ENCODE measurements at places on chromosomes 2 and 18. TPM values are rescaled to one million over a fixed set of nuclear protein-coding genes. Genes with fewer than 3 reads are reported as not detected.

SLC38A11 gene
- 3.7 TPM for total RNA-seq

CCDC141 gene
- total RNA-seq = 8.1 TPM

LIPG gene
- 230 TPM for total RNA-seq

DSG4 gene
- total RNA-seq = not detected

REG1B gene
- not detected for total RNA-seq

NFATC1 gene
- total RNA-seq = 10.1 TPM

EN1 gene
- total RNA-seq = not detected

ZNF519 gene
- total RNA-seq = 12.0 TPM

CYP20A1 gene
- 59.5 TPM for total RNA-seq

MRPL53 gene
- 45.6 TPM for total RNA-seq

VWA3B gene
- total RNA-seq = not detected

FTCDNL1 gene
- total RNA-seq = 20.9 TPM

TBR1 gene
- not detected for total RNA-seq

CYRIA gene
- total RNA-seq = 79.0 TPM

ZNF2 gene
- total RNA-seq = 5.0 TPM

GREB1 gene
- 2.7 TPM for total RNA-seq

NCKAP1 gene
- 163 TPM for total RNA-seq

ELOA2 gene
- not detected for total RNA-seq

ALKAL2 gene
- 9.8 TPM for total RNA-seq

LAMA1 gene
- total RNA-seq = 17.8 TPM

PTPN4 gene
- 128 TPM for total RNA-seq

RAB31 gene
- 46.6 TPM for total RNA-seq

SDC1 gene
- 25.0 TPM for total RNA-seq

STON1 gene
- total RNA-seq = 12.1 TPM

C1QL2 gene
- not detected for total RNA-seq

DSG3 gene
- total RNA-seq = not detected

PRR30 gene
- not detected for total RNA-seq

TCF7L1 gene
- 3.1 TPM for total RNA-seq

SLC66A3 gene
- 46.2 TPM for total RNA-seq

FOSL2 gene
- total RNA-seq = 44.9 TPM

WDR35 gene
- total RNA-seq = 18.3 TPM

SAP130 gene
- total RNA-seq = 14.7 TPM

ANKRD53 gene
- 3.9 TPM for total RNA-seq

CRYGC gene
- total RNA-seq = not detected

IGFBP2 gene
- 45.0 TPM for total RNA-seq

ERFE gene
- 5.9 TPM for total RNA-seq

PSMA8 gene
- total RNA-seq = not detected

GAL3ST2 gene
- not detected for total RNA-seq

ANKRD23 gene
- 8.2 TPM for total RNA-seq

SUMO1 gene
- total RNA-seq = 93.4 TPM

HSPD1 gene
- 152 TPM for total RNA-seq

ID2 gene
- total RNA-seq = 298 TPM

LYPD6B gene
- total RNA-seq = not detected

DTNA gene
- total RNA-seq = 152 TPM

COPS9 gene
- 965 TPM for total RNA-seq

SH3RF3 gene
- total RNA-seq = 2.8 TPM

MC4R gene
- not detected for total RNA-seq

CD226 gene
- 0.98 TPM for total RNA-seq

KCNS3 gene
- 25.1 TPM for total RNA-seq

EVX2 gene
- not detected for total RNA-seq

NT5DC4 gene
- total RNA-seq = not detected

GPR155 gene
- 9.6 TPM for total RNA-seq

TNP1 gene
- not detected for total RNA-seq

CRYBA2 gene
- not detected for total RNA-seq

IL18RAP gene
- 3.1 TPM for total RNA-seq
